ENCODE measurements at places on chromosomes 16 and 17.

GRCh38 chr17:6073620-6074019 lies 3.4 kb downstream of the WSCD1 start:
- DNase-seq, result no peak

DNA sequence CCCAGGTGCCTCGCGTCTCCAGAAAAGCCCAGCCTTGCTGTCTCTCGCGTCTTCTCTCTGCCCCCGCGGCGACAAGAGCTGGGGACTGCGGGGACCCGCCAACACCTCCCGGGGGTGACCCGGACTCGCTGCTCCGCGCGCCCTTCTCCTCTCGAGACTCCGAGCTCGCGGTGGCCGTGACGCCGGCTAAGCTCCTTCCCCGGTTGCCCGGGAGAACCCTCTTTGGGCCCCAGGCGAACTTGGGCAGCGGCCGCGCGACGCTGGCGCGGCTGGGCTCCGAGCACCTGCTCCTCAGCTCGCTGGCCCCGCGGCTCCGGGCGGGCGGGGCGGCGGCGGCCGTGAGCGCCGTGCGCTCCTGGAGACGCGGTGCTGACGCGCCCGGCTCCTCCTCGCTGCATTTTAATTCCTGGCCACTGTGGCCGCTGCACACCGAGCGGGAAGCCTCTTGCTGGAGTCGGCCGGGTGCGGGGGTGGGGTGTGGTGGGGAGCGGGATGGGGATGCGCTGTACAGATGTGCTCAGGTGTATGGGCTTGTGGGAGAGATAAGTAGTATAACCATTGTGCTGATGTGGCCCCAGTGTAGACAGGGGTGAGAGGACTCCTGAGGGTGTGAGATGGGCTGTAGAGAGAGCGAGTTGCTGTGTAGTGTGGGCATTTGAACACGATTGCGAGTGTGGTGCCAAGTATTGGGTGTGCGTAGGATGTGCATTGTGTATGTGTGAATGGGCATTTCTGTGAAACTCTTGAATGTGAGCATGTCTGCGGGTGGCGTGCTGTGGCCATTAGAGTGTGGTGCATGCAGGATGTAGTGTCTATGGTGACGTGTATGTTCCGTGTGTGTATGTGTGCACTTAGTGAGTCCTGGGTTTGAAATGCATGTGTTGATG lies at the start of gene ASIC2:
ASIC2 (minus strand) TSS at position 315 of the 887 bp plus-strand sequence.
- DNase-seq, result no peak

DNA sequence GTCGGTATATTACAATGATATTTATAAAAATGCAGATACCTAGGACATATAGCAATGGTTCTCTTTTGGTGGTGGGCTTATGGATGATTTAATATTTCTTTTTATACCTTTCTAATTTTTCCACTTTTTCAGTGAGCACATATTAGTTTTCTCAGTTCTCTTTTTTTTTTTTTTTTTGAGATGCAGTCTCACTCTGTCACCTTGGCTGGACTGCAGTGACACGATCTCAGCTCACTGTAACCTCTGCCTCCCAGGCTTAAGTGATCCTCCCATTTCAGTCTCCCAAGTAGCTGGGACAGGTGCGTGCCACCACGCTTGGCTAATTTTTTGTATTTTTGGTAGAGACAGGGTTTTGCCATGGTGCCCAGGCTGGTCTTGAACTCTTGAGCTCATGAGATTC lies 15.1 kb downstream of the MAP3K14 start:
- no peak for DNase-seq

DNA sequence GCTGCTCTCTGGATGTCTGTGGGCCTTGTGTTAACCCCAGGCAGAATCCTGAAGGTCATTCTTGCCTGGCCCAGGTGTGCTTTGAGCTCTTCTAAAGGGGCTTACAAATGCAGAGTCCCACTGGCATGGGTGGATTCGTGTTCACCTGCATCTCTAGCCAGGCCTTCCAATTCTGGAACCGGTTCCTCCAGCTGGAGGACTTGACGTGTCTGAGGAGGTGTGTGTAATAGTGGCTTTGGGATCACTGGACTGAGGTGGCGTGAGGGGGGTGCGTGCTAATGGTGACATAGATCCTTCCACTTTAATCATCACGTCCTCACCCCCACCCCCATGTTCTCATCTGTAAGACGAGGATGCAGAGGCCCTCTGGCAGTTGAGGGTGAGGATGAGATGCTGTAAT lies 4.8 kb downstream of the GSE1 start:
- no peak for DNase-seq

DNA sequence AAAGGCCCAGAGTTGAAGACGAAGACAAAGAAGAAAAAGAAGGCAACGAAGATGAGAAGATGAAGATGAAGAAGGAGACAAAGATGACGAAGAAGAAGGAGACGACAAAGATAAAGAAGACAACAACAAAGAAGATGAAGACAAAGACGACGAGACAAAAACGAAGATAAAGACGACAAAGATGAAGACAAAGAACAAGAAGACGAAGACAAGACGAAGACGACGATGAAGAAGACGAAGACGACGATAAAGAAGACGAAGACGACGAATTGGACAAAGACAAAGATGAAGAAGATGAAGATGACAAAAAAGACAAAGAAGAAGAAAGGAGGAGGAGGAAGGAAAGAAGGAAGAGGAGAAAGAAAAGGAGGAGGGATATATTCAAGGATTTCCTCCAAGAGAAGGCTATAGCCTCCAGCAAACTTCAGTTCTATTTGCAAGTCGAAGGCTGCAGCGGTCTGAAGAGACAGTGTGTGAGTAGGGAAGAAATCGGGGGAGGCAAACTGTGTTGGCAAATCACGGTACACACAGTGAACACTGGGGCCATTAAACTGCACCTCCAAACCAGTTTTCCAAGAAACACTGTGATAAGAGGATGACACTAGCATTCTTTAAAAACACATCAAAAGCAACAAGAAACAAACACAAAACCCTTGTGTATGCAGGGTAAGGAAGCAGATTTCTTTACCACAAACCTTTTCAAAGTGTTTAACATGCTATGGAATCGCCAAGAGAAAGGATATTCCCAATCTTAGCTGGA lies 40.5 kb downstream of the MARF1 start:
- no peak for DNase-seq

- no peak for DNase-seq
These were observed 17.8 kb upstream of the KRT19 start for GRCh38 chr17:41545829-41546410.

GRCh38 chr16:26475596-26475995 lies 591.1 kb upstream of the C16orf82 start:
- DNase-seq, result no peak

GRCh38 chr16:2904922-2905240 lies 6.8 kb upstream of the FLYWCH1 start:
- no peak for DNase-seq

DNA sequence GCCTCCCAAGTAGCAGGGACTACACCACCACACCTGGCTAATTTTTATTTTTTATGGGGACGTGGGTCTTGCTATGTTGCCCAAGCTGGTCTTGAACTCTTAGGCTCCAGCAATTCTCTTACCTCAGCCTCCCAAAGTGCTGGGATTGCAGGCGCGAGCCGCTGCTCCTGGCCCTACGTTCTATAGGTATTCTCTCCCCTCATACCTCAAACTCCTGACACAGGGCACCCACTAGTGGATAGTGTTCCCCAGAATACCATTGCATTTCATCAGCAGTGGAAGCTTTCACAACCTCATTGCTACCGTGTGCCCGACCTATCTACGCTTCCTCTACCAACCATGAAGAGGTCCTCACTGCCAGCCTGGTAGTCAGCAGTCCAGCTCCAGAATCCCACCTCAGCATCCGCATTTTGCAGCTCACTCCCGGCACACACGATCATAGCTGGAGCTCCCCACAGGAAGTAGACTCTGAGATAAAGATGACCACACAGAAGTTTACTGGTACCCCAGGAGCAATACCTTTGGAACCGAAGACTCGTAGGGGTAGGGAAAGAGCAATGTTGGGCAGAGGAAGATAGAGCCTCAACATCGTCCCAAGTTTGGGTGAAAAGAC lies 9.3 kb downstream of the CTRB2 start:
- no peak for DNase-seq

GRCh38 chr16:8679151-8679550 lies 4.7 kb downstream of the ABAT start:
- no peak for DNase-seq

DNA sequence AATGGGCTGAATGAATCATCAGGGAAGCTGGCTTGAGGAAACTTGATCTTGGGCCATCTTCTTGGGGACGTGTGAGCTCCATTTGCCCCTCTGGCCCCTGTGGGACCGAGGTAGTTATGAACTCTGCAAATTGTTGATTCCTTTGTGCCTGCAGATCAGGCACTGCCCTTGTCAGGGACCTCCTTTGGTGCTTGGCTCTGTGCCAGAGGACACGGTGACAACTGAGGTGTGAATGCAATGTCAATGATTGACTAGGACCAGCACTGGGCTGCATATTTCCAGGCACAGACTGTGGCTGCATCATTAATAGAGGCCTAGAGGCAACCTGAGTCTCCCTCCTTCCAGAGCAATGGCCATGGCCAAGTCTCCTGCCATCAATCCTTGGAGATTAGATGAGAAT lies 23.8 kb downstream of the PDILT start:
- DNase-seq, result no peak

DNA sequence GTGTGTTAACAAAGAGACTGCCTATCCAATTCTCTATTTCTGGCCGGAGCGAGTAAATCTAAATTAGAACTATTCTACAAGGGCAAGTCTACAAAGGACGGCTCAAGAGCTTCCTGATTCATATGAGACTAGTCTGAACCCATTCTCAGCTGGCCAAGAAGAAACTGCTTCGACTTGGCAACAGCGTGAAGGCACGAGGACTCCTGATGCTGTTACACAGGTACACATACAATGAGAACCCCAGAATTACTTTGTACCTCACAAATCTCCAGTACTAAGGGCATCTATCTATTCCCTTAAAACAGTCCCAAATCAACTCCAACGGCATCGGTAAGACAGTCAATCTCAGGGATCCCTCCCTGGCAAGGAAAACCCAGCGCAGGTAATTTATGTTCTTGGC lies 1.5 kb downstream of the CRK start:
- DNase-seq, result no peak

GRCh38 chr16:57507136-57508034 lies 21.1 kb upstream of the DOK4 start:
- DNase-seq, result no peak

DNA sequence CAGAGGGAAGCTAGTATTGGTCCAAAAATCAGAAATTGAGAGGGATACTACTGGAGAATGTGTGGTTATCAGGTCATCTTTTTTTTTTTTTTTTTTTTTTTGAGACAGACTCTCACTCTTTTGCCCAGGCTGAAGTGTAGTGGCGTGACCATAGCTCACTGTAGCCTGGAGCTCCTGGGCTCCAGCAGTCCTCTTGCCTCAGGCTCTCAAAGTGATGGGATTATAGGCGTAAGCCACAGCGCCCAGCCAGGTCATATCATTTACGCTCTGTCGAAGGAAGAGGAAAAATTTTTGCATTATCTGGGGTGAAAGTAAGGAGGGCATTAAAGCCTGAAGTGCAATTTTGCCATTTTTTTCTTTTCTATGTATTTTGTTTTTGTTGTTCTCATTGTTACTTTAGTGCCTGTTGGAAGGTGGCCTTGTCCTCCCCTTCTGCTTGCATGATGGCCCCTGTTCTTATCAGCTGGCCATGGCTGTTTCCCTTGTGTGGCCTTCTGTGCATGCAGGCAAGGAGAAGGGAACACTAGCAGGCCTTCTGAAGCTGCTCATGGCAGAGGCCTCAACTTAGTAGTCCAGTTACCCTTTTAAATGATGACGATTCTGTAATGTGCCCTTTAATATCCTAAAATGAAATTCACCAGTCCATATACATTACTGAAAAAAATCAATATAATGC lies 118.3 kb downstream of the SPECC1 start:
- no peak for DNase-seq

- DNase-seq, result no peak
These were observed 43.0 kb upstream of the RHBDL3 start for GRCh38 chr17:32222621-32223020.

- no peak for DNase-seq
These were observed 1.3 kb downstream of the TMEM219 start for GRCh38 chr16:29963021-29963743.

- DNase-seq, result no peak
These were observed 267.7 kb upstream of the ZFHX3 start for GRCh38 chr16:73315645-73316044.
